Hepatocyte (in vitro differentiated cells): ENCODE measurements at places on chromosomes 7 and 10.

- no peaks in the 10 kb centered on the region for H3K36me3 ChIP-seq
- H3K27ac ChIP-seq = no peak overlapping the region
- no peaks in the 10 kb centered on the region for H3K27me3 ChIP-seq
- DNase-seq = no peak
- no peaks in the 10 kb centered on the region for H3K4me1 ChIP-seq
- H3K4me3 ChIP-seq = no peak overlapping the region
Measured at GRCh38 chr10:47095848-47096612, 184.8 kb downstream of the PTPN20 start.

DNA sequence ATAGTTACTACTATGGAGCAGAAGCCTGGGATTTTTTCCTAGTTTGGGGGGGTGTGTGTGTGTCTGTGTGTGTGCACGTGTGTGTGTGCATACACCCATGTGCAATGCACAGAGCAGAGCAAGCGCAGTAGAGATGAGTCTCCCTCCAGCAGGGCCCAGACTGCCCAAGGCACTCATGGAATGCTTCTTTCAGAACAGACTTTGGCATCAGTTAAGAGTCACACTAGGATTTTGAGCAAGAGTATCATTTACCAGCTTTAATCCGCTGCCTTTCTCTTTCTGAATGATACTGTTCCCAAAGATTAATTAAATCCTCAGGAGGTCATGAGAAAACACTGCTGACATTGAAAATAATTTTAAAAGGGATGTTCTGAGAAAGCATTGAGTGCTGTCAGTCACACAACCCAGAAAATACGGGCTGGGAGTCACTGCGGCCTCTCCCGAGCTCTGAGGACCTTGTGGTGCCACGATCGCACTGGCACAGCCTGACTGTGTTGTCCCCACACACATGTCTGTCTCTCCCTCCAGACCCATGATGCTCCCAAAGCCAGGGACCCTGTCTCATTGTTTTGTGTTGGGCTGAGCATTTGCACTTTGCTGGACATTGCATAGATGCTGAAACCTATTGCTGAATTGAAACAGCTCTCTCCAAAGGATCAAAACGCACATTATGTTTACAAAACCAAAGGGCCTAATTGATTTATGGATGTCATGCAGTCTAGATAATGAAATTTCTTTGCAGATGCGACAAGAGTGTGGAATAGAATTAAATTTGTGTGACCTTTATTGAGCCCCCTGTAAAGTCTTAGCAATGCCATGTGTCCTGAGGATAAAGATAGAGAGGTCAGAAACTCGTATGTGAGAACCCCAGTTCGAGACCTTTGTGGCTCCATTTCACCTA, 54.7 kb upstream of the FIGNL1 start:
- H3K4me1 ChIP-seq = peaks cover 20% of the 10 kb centered on the region
- H3K4me3 ChIP-seq = no peak overlapping the region
- no peaks in the 10 kb centered on the region for H3K36me3 ChIP-seq
- H3K27ac ChIP-seq = no peak overlapping the region

DNA sequence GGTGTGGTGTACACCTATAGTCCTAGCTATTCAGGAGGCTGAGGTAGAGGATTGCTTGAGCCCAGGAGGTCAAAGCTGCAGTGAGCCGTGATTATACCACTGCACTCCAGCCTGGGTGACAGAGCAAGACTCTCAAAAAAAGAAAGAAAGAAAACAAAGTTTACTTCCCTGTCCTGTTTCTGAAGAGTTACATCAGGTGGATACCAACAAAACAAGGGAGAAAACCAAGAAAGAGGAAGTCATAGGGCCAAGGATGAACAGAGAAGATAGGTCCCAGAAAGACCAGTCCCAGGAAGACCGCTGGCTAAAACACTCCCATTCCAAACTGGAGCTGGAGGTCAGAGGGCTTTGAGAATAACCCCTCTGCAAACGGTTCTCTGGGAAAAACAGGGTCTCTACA, 13.5 kb downstream of the MACROH2A2 start:
- no peaks in the 10 kb centered on the region for H3K4me1 ChIP-seq
- DNase-seq = no peak
- H3K27me3 ChIP-seq = no peaks in the 10 kb centered on the region
- H3K27ac ChIP-seq = no peak overlapping the region
- no peak overlapping the region for H3K4me3 ChIP-seq

DNA sequence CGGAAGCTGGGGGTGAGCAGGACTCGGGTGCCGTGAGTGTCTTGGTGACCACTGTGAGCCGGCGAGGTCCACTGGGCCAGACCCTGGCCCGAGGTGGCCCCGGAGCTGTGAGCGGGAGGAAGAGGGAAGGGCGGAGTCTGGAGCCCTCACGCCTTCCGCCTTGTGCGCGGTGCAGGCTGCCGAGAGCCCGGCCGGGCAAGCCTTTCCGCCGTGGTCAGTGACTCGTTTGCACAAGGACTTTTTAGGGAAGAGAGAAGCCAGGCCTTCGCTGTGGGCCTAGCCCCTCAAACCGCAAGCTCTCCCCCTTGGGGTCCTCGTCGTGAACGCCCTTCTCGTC, 40.9 kb upstream of the ZNF32 start:
- peak; percentile 56 for DNase-seq
- H3K36me3 ChIP-seq = no peaks in the 10 kb centered on the region
- H3K4me1 ChIP-seq = no peaks in the 10 kb centered on the region
- H3K27me3 ChIP-seq = peaks cover 10% of the 10 kb centered on the region
- peak overlapping the region; percentile 69 for H3K4me3 ChIP-seq

DNA sequence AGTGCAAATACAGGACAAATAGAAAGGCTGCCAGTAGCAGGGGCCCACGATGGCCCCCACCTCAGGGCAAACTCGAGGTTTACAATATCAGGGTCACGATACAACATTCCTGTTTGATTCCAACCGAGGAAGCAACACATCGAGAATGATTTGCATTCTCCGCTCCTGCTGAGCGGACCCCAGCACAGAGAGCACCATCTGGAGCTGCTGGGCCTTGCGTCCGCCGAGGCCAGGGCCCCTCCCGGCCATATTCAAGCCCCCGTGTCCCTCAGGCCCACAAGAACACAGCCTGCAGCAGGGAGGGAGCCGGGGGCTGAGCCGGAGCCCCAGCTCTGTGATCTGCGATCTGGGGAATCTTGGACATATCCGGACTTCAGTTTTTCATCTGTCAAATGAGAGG, 84.3 kb downstream of the PRKAG2 start:
- no peaks in the 10 kb centered on the region for H3K36me3 ChIP-seq
- DNase-seq = no peak
- no peak overlapping the region for H3K27ac ChIP-seq
- no peak overlapping the region for H3K4me3 ChIP-seq
- H3K4me1 ChIP-seq = no peaks in the 10 kb centered on the region
- H3K27me3 ChIP-seq = no peaks in the 10 kb centered on the region

- no peaks in the 10 kb centered on the region for H3K4me1 ChIP-seq
- H3K27ac ChIP-seq = no peak overlapping the region
- H3K27me3 ChIP-seq = no peaks in the 10 kb centered on the region
- H3K4me3 ChIP-seq = no peak overlapping the region
Measured at GRCh38 chr7:85682833-85683620, 496.2 kb upstream of the SEMA3D start.

- no peak overlapping the region for H3K4me3 ChIP-seq
- no peaks in the 10 kb centered on the region for H3K36me3 ChIP-seq
- H3K4me1 ChIP-seq = no peaks in the 10 kb centered on the region
- DNase-seq = no peak
- no peak overlapping the region for H3K27ac ChIP-seq
- peaks cover 10% of the 10 kb centered on the region for H3K27me3 ChIP-seq
Measured at GRCh38 chr10:23337616-23338015, 7.0 kb downstream of the C10orf67 start.

- no peak for DNase-seq
- no peak overlapping the region for H3K27ac ChIP-seq
- H3K4me3 ChIP-seq = no peak overlapping the region
- H3K4me1 ChIP-seq = no peaks in the 10 kb centered on the region
- no peaks in the 10 kb centered on the region for H3K36me3 ChIP-seq
- H3K27me3 ChIP-seq = no peaks in the 10 kb centered on the region
Measured at GRCh38 chr10:73281097-73281496, 28.7 kb upstream of the MRPS16 start.

GRCh38 chr10:26837139-26837538, 23.6 kb downstream of the ABI1 start:
- no peak overlapping the region for H3K4me3 ChIP-seq
- H3K36me3 ChIP-seq = no peaks in the 10 kb centered on the region
- H3K27me3 ChIP-seq = no peaks in the 10 kb centered on the region
- no peak overlapping the region for H3K27ac ChIP-seq
- H3K4me1 ChIP-seq = no peaks in the 10 kb centered on the region

- DNase-seq = no peak
- no peaks in the 10 kb centered on the region for H3K4me1 ChIP-seq
- no peak overlapping the region for H3K27ac ChIP-seq
- H3K4me3 ChIP-seq = no peak overlapping the region
- H3K36me3 ChIP-seq = no peaks in the 10 kb centered on the region
Measured at GRCh38 chr10:108399465-108399864, 1235.0 kb upstream of the SORCS1 start.

GRCh38 chr7:69832356-69832755, 234.1 kb downstream of the AUTS2 start:
- no peak overlapping the region for H3K27ac ChIP-seq
- no peaks in the 10 kb centered on the region for H3K4me1 ChIP-seq
- H3K36me3 ChIP-seq = no peaks in the 10 kb centered on the region
